Adipose tissue (tissue), 3 donors: ENCODE measurements at places on chromosomes 12 and 14. TPM values are rescaled to one million over a fixed set of nuclear protein-coding genes. Genes with fewer than 3 reads are reported as not detected.

Gene ARHGEF25
- polyA plus RNA-seq, result 10.8 TPM

Gene NPC2
- polyA plus RNA-seq, result 230 TPM

Gene AP5M1
- 6.0 TPM for polyA plus RNA-seq

Gene B4GALNT1
- polyA plus RNA-seq, result 0.35 TPM

Gene SLC6A15
- polyA plus RNA-seq, result 0.06 TPM

Gene LRRC23
- polyA plus RNA-seq, result 3.0 TPM

Gene DNM1L
- 21.8 TPM for polyA plus RNA-seq

Gene SCNN1A
- polyA plus RNA-seq, result 1.0 TPM
